T-helper 1 cell treated with Interleukin-12 subunit alpha and Interleukin-12 subunit beta and Interleukin-4 antibody, amounts not matched to agents 30 ng/mL and 1 ng/mL, for 36 hours (primary cell): ENCODE measurements at places on chromosomes 16 and 17. TPM values are rescaled to one million over a fixed set of nuclear protein-coding genes. Genes with fewer than 3 reads are reported as not detected.

SEPTIN1 gene
- total RNA-seq = 355 and 356 TPM in 2 replicates

ARL5C gene
- not detected in 2 replicates for total RNA-seq

POLR3K gene
- total RNA-seq = 49.2 and 50.3 TPM in 2 replicates

CRYBA1 gene
- total RNA-seq = not detected in 2 replicates

KRT33A gene
- total RNA-seq = not detected in 2 replicates
